ENCODE measurements at places on chromosomes 5 and 9. TPM values are rescaled to one million over a fixed set of nuclear protein-coding genes. Genes with fewer than 3 reads are reported as not detected.

Gene G3BP1
- 75.3 TPM for total RNA-seq

Gene ANKRD20A1
- total RNA-seq: not detected

Gene PFN3
- total RNA-seq: not detected

Gene LTC4S
- total RNA-seq: 20.0 TPM

Gene CNTNAP3B
- total RNA-seq: 0.68 TPM

Gene RLN2
- total RNA-seq: not detected

Gene SHISAL2B
- total RNA-seq: not detected

Gene SPEF2
- 0.98 TPM for total RNA-seq

Gene DRD1
- total RNA-seq: not detected

Gene NPM1
- total RNA-seq: 1,077 TPM

Gene DMRT3
- not detected for total RNA-seq

Gene DHX29
- total RNA-seq: 23.1 TPM

Gene RUSC2
- 15.7 TPM for total RNA-seq

Gene PCDHA6
- total RNA-seq: 0.64 TPM

Gene SLC9A3
- 3.1 TPM for total RNA-seq

Gene IL5
- not detected for total RNA-seq

Gene COL15A1
- 6.4 TPM for total RNA-seq

Gene TGFBI
- 366 TPM for total RNA-seq

Gene HAPLN1
- 0.34 TPM for total RNA-seq

Gene PDE8B
- not detected for total RNA-seq

Gene MED27
- total RNA-seq: 12.7 TPM

Gene STK32A
- 5.0 TPM for total RNA-seq

Gene BTF3
- 576 TPM for total RNA-seq

Gene PHF24
- 0.06 TPM for total RNA-seq

Gene OR1J2
- not detected for total RNA-seq

Gene KIAA1958
- total RNA-seq: 1.1 TPM

Gene BAAT
- total RNA-seq: 0.06 TPM

Gene SLC24A2
- not detected for total RNA-seq

Gene ENTREP1
- 0.29 TPM for total RNA-seq

Gene IFT74
- 9.7 TPM for total RNA-seq

Gene OSMR
- total RNA-seq: 135 TPM

Gene NUTM2F
- not detected for total RNA-seq

Gene FOXI1
- total RNA-seq: not detected

Gene HAVCR2
- total RNA-seq: 0.39 TPM

Gene MARCHF11
- not detected for total RNA-seq

Gene TMC1
- total RNA-seq: not detected

Gene PCDHGC4
- total RNA-seq: 26.8 TPM

Gene ADAMTSL1
- total RNA-seq: 20.9 TPM

Gene GPBP1
- total RNA-seq: 36.5 TPM

Gene GAPVD1
- total RNA-seq: 26.0 TPM

Gene PAPPA
- total RNA-seq: 80.3 TPM

Gene AIF1L
- 0.75 TPM for total RNA-seq

Gene EPB41L4B
- 0.56 TPM for total RNA-seq

Gene SLC25A2
- total RNA-seq: not detected

Gene PNPLA7
- total RNA-seq: 3.3 TPM

Gene CAMK4
- 0.44 TPM for total RNA-seq

Gene AMBP
- total RNA-seq: 0.78 TPM

Gene TMEM252
- not detected for total RNA-seq

Gene FIBCD1
- total RNA-seq: 0.62 TPM

Gene TPPP
- 0.06 TPM for total RNA-seq

Gene PCDH1
- 4.9 TPM for total RNA-seq

Data from cardiac ventricle fibroblast (primary cell).